ENCODE measurements at places on chromosomes 12 and 14.

DNA sequence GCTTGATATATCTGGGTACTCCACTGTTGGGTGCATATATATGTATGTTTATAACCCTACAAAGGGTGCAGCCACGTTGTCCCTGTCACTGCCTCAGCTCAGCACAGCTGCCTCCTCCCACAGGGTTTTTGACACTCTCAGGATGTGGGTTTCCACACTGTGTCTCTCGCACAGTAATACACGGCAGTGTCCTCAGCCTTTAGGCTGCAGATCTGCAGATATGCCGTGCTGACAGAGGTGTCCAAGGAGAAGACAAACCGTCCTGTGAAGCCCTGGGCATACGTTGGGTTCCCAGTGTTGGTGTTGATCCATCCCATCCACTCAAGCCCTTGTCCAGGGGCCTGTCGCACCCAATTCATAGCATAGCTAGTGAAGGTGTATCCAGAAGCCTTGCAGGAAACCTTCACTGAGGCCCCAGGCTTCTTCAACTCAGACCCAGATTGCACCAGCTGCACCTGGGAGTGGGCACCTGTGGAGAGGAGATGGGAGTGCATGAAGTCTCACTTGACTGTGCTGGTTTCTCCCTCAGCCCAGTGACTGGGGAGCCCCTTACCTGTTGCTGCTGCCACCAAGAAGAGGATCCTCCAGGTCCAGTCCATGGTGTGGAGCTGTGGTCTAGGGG is 498.7 kb downstream of the TMEM121 start:
- no peak for DNase-seq

GRCh38 chr14:75558440-75558839 is 20.0 kb upstream of the FLVCR2 start:
- no peak for DNase-seq

DNA sequence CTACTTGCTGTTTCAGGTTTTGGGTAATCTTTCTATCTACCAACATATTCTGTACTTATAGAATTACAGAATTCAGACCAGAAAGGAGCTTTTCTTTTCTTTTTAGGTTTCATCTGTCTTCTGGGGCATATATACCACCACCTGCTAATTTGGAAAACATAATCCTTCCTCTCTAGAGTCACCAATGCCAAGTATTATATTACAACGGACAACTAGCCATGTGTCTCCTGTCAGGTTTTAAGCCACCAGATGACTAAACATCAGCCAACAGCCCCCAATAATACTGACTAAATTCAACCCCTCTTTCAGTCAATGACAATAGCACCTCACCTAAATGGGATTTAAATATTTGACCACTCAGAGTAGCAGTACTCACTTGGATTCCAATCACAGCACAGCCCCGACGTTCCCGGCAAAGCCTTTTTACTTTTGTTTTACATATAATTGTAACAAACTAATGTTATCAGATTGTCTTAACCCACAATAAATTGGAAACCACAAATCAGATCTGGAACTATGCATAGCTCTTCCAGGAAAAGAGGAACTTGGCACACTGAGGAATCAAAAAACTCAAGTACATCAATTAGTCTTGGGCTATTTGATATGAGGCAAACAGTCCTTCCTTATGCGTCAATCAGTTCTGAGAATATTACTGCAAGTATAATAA is 13.5 kb downstream of the SLC11A2 start:
- DNase-seq, result no peak

DNA sequence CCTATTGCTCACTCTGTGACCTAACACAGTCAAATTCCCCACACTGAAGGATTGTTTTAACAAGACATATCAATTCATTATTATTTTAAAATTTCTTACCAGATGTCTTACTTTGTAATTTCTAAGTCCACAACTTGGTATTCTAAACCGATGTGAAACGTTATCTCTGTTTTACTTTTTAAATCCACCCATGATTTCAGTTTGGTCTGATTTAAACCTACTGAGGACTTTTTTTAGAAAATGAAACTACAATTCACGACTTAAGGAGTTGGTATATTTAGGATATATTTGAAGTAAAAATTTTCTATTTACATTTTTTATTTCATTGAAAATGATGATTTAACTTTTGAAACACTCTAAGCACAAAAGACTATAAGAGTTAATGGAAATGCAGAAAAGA is 35.1 kb upstream of the GRIP1 start:
- DNase-seq, result no peak

- DNase-seq, result peak; percentile 87
Measured at GRCh38 chr14:105281371-105282097, 19.3 kb downstream of the BRF1 start.

- DNase-seq, result no peak
Measured at GRCh38 chr12:49129332-49130150, 1.7 kb downstream of the TUBA1B start.

DNA sequence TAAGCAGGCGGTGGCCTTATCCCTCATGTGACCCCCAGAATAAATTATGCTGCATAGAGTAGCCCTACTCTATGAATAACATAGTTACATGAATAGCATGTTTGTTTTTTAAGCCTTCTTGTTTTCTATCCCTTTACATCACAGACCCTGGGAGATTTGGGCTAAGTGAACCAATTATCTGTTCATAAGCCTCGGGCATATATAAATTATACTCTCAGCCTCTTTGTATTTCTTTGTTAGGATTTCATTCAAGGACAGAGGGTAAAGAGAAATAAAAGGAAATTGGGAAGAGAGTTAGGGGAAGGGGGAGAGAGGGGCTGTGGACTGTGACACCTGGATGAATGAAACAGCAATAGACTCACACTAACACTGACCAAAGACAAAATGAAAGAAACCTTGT is 35.3 kb upstream of the RTRAF start:
- no peak for DNase-seq

DNA sequence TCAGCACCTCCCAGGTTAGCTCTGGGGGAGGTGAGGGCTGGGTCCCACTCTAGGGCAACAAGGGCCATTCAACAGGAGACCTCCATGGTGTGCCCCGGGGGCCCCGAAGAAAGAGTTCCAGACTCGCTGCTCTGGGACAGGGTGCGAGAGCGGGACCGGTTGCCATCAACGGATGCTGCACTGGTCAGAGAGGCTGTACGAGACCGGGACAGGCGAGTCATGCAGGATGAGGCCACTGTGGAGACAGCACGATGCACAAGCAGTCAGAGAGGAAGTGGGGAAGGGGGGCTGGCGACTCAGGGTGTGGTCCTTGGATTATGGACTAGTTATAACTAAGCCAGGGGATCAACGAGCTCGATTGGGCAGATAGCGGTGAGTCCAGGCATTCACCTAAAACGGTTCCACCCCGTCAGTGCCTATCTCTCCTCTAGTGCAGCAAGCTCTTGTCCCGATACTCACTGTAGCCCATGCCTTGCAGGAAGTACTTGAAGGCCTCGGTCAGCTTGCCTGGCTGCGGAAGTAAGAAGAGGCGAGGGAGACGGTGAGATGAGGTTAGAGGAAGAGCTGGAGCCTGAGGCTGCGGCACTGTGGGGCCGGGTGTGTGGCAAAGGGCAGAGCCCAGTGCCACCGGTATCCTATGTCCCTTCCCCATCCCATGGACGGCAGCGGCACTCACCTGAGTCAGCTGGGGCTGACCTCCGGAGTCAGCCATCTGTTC is 7.2 kb downstream of the NDRG2 start:
- DNase-seq, result no peak

- peak; percentile 20 for DNase-seq
Measured at GRCh38 chr12:113262710-113263109, 41.4 kb downstream of the TPCN1 start.

GRCh38 chr14:50056435-50056834 is 59.9 kb downstream of the VCPKMT start:
- DNase-seq, result peak; percentile 17

DNA sequence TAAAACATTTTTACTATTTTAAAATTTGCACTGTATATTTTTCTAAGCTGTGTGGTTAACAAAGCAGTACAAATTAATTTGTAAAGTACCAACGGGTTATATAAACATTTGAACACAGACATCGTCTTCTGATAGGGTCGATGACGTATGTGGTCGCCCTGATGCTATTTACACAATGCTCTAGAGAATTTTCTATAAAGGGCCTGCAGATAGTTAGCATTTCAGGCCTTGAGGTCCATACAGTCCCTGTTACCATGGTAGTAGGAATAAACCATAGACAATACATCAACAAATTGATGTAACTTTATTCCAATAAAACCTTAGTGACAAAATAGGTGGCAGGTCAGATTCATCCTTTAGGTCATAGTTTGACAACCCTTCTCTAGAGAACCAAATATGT is 25.7 kb upstream of the PDZRN4 start:
- no peak for DNase-seq

GRCh38 chr12:76927170-76927784 is 48.5 kb upstream of the CSRP2 start:
- DNase-seq, result peak; percentile 36

DNA sequence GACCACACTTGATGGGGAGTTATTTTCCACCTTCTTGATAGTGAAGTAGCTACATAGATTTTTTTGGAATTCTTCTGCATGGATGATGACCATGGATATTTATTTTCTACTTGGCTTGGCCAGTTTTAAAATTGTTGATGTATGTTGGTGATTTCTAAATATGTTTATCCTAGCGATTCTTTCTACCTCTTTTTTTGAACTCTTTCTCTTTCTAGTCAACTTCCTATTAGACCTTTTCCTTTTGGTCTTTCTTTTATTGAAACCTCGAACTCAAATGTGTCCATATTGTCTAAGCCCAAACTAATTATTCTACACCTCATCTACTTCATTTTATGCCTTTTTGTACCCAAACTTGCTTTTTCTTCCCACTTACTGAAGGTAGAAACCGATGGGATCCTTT is 37.0 kb downstream of the CCDC91 start:
- DNase-seq, result no peak

DNA sequence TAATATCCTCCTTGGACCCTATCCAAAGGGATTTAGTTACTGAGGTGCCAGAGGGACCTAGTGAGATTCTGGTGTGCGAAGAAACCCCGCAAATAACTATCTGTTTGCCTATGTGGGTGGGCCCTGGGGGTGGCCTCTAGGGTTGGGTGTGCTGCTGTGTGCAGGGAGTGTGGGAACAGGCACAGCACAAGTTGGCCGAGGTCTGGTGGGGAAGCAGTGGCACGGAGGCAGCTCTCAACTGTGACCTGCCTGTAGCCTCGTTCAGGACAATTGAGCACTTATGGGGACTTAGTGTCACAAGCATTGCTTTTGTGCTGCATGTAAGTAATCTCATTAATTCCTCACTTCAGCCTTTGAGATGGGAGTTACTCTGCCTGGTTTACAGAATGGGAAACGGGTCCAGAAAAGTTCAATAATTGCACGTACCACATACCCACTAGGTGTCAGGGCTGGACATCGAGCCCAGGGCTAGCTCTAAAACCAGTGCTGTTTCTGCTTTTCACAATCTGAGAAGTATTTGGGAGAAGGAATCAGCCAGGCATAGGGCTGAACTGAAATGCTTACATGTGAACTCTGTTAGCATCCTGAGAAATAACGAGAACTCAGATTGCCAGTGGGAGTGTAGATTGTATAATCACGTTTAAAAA is 58.8 kb downstream of the TECPR2 start:
- DNase-seq, result peak; percentile 12

GRCh38 chr12:122144885-122145284 is 29.1 kb downstream of the IL31 start:
- no peak for DNase-seq

DNA sequence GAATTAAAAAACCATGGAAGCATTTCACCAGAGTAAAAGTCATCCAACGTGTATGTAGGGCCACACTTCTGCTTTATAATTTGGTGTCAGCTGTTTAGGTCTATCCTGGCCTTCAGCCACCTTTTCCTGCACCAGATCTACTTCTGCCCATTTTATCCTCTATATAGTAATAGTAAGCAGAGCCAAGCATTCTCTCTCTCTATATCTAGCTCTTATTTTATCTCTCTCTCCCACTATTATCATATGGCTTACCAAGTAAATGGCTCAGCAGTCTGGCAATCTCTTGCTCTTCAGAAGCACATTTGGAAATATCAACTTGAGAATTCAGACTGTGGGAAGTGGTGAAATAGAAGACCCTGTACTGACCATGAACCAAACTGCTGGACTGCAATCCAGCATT is 84.1 kb upstream of the FKBP4 start:
- no peak for DNase-seq

- no peak for DNase-seq
Measured at GRCh38 chr14:101497684-101498525, 63.4 kb upstream of the DIO3 start.

GRCh38 chr14:59330455-59330854 is 134.7 kb downstream of the GPR135 start:
- no peak for DNase-seq

DNA sequence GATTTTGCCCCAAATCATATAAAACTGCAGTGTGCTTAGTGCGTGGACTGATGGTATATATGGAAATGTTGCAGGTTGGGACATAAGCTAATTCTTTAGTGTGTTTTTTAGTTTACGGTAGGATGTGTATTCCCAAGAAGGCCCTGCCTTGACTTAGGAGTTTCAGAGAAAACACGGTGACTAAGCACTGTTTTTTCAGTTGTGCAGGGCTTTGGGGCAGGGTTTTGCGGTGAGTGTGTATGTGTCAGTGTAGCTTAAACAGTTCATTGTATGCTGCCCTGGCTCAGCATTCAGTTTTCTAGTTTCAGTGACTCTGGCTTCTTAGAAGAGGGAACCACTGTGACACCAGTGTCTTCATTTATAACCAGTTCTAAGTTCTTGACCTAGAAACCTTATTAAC is 101.2 kb downstream of the AKAP6 start:
- DNase-seq, result no peak

DNA sequence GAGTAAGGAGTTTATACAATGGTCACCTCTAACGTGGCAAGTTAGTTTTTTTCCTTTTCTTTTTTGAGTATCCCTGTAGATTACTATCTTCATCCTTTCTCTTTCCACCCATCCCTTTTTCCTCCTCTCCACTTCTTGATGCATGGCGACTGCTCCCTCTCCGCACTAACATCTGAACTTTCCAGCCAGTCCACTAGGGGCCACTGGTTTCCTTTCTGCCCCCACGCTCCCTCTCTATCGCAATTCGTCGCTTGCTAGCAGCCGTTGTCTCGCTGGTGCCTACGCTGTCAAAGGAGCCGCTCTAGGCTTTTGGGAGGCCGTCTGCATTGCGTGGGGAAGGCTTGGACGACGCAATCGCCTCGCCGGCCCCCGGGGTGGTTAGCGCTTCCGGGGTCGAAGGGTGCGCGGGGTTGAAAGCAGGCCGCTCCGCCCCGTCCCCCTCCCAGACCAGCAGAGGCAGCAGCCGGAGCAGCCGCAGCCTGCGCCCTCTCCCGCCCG is at the start of gene PCBP2:
Gene PCBP2 (plus strand): TSS at position 442 of the 498 bp plus-strand sequence. CDS start 2,699 bp downstream, outside the sequence.
- DNase-seq, result peak; percentile 99

GRCh38 chr12:4025181-4026019 is 152.2 kb upstream of the PARP11 start:
- peak; percentile 49 for DNase-seq

GRCh38 chr12:53424626-53425514 is 1.2 kb downstream of the AMHR2 start:
- DNase-seq, result no peak

DNA sequence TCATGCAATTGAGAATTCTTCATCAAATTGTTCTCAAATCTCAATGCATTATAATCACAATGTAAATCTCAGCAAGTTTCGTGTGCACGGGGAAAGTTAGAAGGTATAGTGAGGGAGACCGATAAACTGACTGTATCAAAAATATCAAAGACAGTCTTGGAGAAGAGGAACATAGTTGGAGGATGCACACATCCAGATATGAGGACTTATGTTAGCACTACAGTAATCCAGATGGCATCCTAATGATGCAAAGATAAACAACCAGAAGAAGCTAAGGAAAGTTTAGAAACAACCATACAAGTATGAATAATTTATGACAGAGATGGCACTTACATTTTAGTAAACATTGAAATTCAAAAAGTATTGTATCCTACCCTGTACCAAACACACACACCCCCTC is 760.1 kb downstream of the RPS29 start:
- DNase-seq, result no peak

- no peak for DNase-seq
Measured at GRCh38 chr12:69000540-69001243, 67.7 kb upstream of the CPM start.

Measured in eye (tissue), 1 donor.